Sigmoid colon (tissue), 7 donors: ENCODE measurements at places on chromosomes 12 and 14. TPM values are rescaled to one million over a fixed set of nuclear protein-coding genes. Genes with fewer than 3 reads are reported as not detected.

The TBC1D30 gene
- 4.3 TPM for total RNA-seq

The E2F7 gene
- 0.14 TPM for total RNA-seq

The PPFIBP1 gene
- total RNA-seq: 74.5 TPM

The CLEC4E gene
- 1.9 TPM for total RNA-seq

The GPR135 gene
- total RNA-seq: 5.7 TPM

The C1R gene
- total RNA-seq: 493 TPM

The APOLD1 gene
- 13.9 TPM for total RNA-seq

GRCh38 chr12:97257726-97258125, 204.9 kb upstream of the RMST start:
- no peak overlapping the region for H3K27ac ChIP-seq
- H3K4me1 ChIP-seq: peaks cover 6% of the 10 kb centered on the region
- H3K27me3 ChIP-seq: no peaks in the 10 kb centered on the region
- DNase-seq: no peak
- H3K36me3 ChIP-seq: no peaks in the 10 kb centered on the region

GRCh38 chr14:92577321-92577742, 63.8 kb downstream of the RIN3 start:
- no peak for DNase-seq
- no peak overlapping the region for H3K27ac ChIP-seq
- H3K4me3 ChIP-seq: no peak overlapping the region
- H3K27me3 ChIP-seq: no peaks in the 10 kb centered on the region
- H3K4me1 ChIP-seq: peaks cover 5% of the 10 kb centered on the region

DNA sequence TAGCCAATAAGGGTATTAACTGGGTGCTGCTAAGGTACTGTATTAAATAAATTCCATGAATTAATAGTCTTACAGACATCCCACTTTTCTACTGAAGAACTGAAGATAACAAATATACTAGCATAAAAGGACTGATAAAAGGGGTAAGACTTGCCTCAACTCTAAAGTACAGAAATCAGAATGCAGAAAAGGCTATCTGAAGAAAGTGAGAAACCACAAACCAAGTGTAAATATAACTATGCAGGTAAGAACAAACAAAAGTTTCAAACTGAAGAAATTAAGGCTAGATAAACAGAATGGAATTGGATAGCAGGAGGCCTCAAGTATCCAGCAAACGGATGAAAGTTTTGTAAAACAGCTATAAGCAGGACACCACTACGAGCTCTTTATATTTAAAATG, 29.5 kb downstream of the YAF2 start:
- no peak for DNase-seq
- H3K36me3 ChIP-seq: no peaks in the 10 kb centered on the region
- no peaks in the 10 kb centered on the region for H3K27me3 ChIP-seq

DNA sequence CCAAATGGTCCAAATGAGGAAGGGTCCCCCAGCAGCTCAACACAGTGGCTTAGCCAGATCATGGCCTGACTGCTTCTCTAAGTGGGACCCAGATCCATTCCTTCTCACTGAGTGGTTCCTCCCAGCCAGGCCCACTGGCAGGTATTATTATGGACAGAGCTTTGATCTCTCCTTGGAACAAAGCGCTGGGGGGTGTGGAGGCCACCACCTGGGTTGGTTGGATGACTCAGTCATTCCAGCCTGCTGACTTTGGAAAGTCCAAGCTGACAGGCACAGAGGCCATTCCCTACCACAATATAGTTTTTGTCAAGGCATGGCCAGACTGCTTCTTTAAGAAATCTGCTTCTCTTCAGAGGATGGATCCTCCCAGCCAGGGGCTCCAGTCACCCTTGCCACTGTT, 341.1 kb downstream of the BTG1 start:
- no peaks in the 10 kb centered on the region for H3K36me3 ChIP-seq
- H3K4me3 ChIP-seq: no peak overlapping the region
- H3K4me1 ChIP-seq: no peaks in the 10 kb centered on the region

DNA sequence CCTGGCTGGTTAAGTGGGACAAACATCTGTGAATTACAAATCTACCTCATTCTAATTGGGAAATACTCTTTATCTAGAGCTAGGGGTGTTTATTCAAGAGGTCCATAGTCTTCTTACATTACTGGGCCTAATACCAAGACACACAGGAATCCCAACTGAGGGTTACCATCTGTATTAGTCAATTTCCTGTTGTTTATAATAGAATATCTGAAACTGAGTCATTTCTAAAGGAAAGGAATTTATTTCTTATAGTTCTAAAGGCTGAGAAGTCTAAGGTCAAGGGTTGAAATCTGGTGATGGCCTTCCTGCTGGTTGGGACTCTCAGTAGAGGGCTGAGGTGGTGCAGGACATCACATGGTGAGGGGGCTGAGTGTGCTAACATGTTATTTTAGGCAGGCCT, 36.0 kb downstream of the RTRAF start:
- H3K4me3 ChIP-seq: no peak overlapping the region
- no peaks in the 10 kb centered on the region for H3K27me3 ChIP-seq
- no peak overlapping the region for H3K27ac ChIP-seq
- no peak for DNase-seq

DNA sequence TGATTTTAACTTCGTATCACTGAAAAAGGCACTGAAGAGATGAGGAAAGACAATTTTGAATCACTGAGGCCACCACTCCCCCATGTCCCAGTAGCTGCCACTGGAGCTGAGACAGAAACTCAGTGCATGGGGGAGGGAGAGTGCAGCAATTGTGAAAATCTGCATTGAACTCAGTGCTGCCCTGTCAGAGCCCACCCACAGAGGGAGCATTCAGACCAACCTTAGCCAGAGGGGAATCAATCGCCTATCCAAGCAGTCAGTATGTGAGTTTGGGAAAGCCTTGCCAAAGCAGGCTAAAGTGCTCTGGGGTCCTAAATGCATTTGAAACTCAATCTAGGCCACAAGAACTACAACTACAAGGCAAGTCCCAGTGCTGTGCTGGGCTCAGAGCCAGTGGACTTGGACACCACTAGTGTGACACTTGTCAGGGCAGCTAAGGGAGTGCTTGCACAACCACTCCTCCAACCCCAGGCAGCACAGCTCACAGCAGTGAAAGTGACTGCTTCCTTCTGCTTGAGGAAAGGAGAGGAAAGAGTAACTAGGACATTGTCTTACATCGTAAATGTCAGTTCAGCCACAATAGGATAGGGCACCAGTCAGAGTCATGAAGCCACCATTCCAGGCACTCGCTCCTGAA, 13.3 kb downstream of the RNASE3 start:
- no peaks in the 10 kb centered on the region for H3K27me3 ChIP-seq
- H3K27ac ChIP-seq: no peak overlapping the region
- DNase-seq: no peak
- no peaks in the 10 kb centered on the region for H3K4me1 ChIP-seq
- no peak overlapping the region for H3K4me3 ChIP-seq

- H3K4me1 ChIP-seq: peaks cover 18% of the 10 kb centered on the region
- H3K4me3 ChIP-seq: no peak overlapping the region
- no peak for DNase-seq
These were observed 4.9 kb downstream of the DDX51 start for GRCh38 chr12:132138941-132139871.

DNA sequence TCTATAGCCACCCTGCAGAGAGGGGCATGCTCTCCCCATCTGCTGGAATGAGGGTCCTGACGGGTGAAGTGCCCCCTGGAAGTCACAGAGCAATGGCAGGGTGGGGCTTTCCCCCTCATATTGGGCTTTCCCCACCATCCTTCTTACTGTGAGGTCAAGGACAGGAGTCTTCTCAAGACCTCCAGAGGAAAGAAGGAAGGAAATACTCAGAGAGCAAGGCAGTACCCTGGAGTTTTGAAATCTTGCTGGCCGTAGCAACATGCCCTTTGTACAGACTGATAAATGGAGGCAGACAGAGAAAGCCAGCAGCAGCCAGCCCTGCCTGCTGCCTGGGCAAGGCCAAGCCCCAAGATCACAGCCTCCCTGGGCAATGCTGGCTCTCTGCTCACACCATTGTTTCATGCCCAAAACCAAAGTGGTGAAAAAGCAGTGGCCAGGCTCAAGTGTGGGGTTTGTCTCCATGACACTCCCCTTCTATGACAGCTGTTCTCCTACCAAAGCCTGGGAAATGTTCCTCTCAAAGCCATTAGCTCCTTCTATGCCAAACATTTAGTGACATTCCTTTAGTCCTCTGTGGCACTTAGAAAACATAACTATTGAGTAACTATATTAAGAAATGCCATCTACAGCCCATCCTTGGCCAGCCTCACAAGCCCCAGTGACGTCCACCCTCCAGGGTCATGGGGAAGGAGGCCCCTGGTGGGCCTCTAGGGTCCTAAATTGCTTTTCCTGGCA, 13.2 kb upstream of the ITPK1 start:
- no peaks in the 10 kb centered on the region for H3K27me3 ChIP-seq
- DNase-seq: no peak
- H3K4me1 ChIP-seq: no peaks in the 10 kb centered on the region
- no peak overlapping the region for H3K4me3 ChIP-seq

DNA sequence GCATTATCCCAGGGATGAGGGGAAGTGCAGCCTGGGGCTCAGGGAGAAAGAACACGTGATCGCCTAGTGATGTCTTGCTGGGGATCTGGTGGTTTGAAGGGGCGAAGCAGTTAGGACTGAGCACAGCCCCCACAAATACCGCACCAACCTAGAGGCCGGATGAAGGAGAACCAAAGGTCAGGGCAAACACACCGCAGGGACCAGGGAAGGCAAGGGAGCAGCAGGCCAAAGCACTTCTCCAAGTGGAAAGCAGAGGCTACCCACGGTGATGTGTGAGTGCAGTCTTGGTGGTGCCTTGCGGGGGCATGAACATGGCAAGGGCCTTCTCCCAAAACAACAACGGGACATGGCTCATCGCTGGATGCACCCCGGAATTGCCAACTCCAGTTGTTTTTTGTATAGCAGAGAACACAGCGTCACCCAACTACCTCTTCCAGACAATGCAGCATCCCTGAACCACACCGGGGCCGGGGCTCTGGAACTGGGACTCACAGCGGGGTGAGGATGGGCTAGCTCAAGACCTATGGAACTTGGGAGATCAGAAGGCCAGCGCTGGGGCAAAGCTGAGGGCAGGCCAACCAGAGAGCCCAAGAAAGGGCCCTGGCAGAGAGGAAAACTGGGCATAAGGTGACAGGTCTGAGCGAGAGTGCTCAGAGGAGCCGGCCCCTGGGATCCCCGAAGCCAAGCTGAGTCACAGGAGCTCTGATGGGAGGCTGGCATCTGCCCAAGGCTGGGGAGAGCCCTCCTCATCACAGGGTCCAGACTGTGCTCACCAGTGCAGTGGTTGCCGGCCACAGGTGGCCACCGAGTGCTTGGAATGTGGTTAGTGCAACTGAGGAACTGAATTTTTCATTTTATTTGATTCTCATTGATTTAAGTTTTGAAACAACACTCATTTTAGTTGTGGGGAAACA, 11.1 kb downstream of the GALNT16 start:
- no peak overlapping the region for H3K27ac ChIP-seq
- no peaks in the 10 kb centered on the region for H3K27me3 ChIP-seq
- H3K36me3 ChIP-seq: no peaks in the 10 kb centered on the region
- H3K4me3 ChIP-seq: no peak overlapping the region

DNA sequence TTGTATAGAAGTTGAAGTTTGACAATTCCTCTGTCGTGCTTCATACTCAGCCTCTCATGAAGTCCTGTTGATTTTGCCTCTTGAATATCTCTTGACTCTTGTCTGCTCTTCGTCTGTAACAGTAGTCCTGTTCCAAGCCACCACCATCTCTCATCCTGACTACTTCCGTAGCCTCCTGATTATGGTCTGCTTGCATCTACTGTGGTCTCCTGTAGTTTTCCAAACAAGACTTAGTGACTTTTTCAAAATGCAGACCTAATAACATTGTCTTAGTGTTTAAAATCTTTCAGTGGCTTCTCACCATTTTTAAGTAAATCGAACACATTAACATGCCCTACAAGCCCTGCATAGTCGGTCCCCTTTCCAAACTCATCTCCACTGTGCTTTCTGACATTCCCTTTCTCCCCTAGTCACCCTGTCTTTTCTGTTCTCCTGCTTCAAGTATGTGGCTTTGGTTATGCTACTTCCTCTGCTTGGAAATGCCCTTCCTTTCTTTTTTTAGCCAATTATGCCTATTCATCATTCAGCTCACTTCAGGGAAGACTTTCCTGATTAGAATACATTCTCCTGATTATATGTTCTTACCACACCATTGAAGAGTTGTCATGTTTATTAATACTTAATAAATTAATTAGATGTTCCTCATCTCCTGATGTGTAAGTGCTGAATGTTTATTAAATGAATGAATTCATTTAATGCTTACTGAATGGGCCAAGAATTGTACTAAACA, 2.0 kb downstream of the SCYL2 start:
- peak overlapping the region; percentile 94 for H3K27ac ChIP-seq
- H3K36me3 ChIP-seq: no peaks in the 10 kb centered on the region
- no peak for DNase-seq

- H3K27ac ChIP-seq: no peak overlapping the region
- no peaks in the 10 kb centered on the region for H3K36me3 ChIP-seq
- no peaks in the 10 kb centered on the region for H3K27me3 ChIP-seq
- peaks cover 13% of the 10 kb centered on the region for H3K4me1 ChIP-seq
- no peak for DNase-seq
- H3K4me3 ChIP-seq: no peak overlapping the region
These were observed 19.3 kb downstream of the LRP6 start for GRCh38 chr12:12247584-12247983.

DNA sequence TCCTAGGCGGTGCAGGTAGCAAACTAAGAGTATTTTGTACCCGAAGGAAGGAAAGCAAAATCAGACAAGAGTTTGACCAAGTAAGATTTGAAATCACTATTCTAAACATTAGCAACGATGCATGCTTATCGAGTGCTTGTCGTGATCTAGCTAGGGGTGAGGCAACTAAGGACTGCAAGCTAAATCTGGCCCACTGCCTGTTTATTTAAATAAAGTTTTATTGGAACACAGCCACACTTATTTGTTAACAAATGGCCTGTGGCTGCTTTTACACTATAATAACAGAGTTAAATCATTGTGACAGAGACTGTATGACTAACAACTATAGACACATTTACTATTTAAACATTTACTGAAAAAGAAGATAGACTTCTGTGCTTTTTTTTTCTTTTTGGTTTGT, 983.6 kb downstream of the VRK1 start:
- H3K4me1 ChIP-seq: no peaks in the 10 kb centered on the region
- DNase-seq: no peak
- H3K27me3 ChIP-seq: no peaks in the 10 kb centered on the region

- no peaks in the 10 kb centered on the region for H3K4me1 ChIP-seq
- no peak overlapping the region for H3K4me3 ChIP-seq
- H3K27me3 ChIP-seq: no peaks in the 10 kb centered on the region
- no peak overlapping the region for H3K27ac ChIP-seq
- no peaks in the 10 kb centered on the region for H3K36me3 ChIP-seq
These were observed 21.9 kb downstream of the DHRS2 start for GRCh38 chr14:23657959-23658470.

GRCh38 chr12:38328306-38328895, 11.8 kb downstream of the ALG10B start:
- H3K27ac ChIP-seq: no peak overlapping the region
- no peaks in the 10 kb centered on the region for H3K4me1 ChIP-seq
- H3K27me3 ChIP-seq: no peaks in the 10 kb centered on the region

DNA sequence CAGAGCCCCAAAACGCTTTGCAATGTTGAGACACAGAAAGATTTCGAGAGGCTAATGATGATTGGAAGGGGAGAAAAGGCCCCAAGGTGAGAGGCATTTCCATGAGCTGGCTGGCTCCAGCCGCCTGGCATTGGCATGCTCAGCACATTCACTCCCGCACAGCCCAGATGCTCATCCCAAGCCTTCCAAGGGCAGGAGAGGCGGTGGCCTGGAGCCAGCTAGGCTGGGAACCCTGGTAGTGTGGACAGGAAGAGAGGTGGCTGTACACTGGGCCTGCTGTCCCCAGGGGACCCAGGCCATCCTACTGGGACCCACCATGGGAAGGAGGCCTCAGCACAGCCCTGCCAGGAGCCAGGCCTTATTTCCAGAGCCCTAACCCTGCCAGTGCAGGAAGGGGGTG, 72.2 kb downstream of the SPTB start:
- H3K4me1 ChIP-seq: no peaks in the 10 kb centered on the region
- H3K36me3 ChIP-seq: no peaks in the 10 kb centered on the region
- no peak overlapping the region for H3K4me3 ChIP-seq
